ENCODE measurements at places on chromosomes 7 and 10.

DNA sequence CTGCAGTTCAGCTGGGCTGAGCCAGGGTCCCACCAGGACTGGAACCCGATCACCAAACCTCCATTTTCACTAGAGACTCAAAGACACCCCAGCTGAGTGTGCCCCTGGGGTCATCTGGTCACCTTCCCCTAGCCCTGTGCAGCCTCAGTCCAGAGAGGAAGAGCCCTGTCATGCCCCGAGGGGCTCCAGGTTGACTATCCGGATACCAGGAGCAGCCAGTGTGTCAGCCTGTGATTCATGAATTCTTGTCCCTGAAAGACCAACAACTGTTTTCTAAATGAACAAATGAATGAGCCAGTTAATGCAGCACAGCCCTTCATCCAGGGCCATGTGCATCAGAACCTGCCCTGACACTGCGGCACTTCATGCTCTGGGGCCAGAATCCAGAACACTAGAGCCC, 201.9 kb upstream of the TCERG1L start:
- no peaks in the 10 kb centered on the region for H3K4me1 ChIP-seq
- H3K4me3 ChIP-seq = no peak overlapping the region
- no peaks in the 10 kb centered on the region for H3K27me3 ChIP-seq
- no peak for DNase-seq
- H3K36me3 ChIP-seq = no peaks in the 10 kb centered on the region
- H3K27ac ChIP-seq = no peak overlapping the region

- DNase-seq = no peak
- no peaks in the 10 kb centered on the region for H3K4me1 ChIP-seq
- no peak overlapping the region for H3K4me3 ChIP-seq
- no peaks in the 10 kb centered on the region for H3K27me3 ChIP-seq
- peaks cover 39% of the 10 kb centered on the region for H3K36me3 ChIP-seq
Measured at GRCh38 chr7:27822245-27822644, 82.3 kb downstream of the TAX1BP1 start.

GRCh38 chr10:6136215-6137201, 47.7 kb downstream of the RBM17 start:
- no peak for DNase-seq
- H3K36me3 ChIP-seq = no peaks in the 10 kb centered on the region
- H3K4me1 ChIP-seq = peaks cover 13% of the 10 kb centered on the region
- H3K27ac ChIP-seq = no peak overlapping the region
- H3K4me3 ChIP-seq = no peak overlapping the region

- peaks cover 10% of the 10 kb centered on the region for H3K27me3 ChIP-seq
- no peak for DNase-seq
- H3K27ac ChIP-seq = no peak within 1 kb of the TSS
- H3K4me3 ChIP-seq = no peak within 1 kb of the TSS
- no peaks in the 10 kb centered on the region for H3K4me1 ChIP-seq
- H3K36me3 ChIP-seq = no peaks in the 10 kb centered on the region
Measured at GRCh38 chr10:97185326-97186058, at the start of gene SLIT1. SLIT1 (minus strand) TSS chr10:97185959; CDS start chr10:97185674, 285 bp downstream.

DNA sequence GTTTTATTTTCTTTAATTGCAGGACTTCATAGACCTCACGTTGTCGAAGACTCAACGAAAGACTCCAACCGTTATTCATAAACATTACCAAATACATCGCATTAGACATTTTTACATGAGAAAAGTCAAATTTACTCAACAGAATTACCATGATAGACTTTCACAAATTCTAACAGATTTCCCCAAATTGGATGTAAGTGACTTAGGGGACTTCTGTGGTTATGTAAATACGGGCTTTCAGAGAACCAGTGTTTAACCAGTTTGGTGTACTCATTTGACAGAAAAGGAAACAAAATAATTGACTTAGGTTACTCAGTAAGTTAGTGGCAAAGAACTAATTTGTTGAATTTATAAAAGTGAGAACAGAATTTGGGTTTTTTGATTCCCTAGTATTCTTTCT, 4.2 kb downstream of the GTPBP4 start:
- peaks cover 18% of the 10 kb centered on the region for H3K4me1 ChIP-seq
- no peak overlapping the region for H3K27ac ChIP-seq
- H3K4me3 ChIP-seq = no peak overlapping the region
- no peaks in the 10 kb centered on the region for H3K27me3 ChIP-seq
- no peak for DNase-seq

GRCh38 chr7:128037880-128038619, 6.8 kb upstream of the LRRC4 start:
- peaks cover 3% of the 10 kb centered on the region for H3K4me1 ChIP-seq
- H3K4me3 ChIP-seq = no peak overlapping the region

GRCh38 chr7:132154695-132155471, 421.4 kb downstream of the PLXNA4 start:
- no peaks in the 10 kb centered on the region for H3K27me3 ChIP-seq
- DNase-seq = no peak
- H3K4me3 ChIP-seq = no peak overlapping the region
- H3K36me3 ChIP-seq = no peaks in the 10 kb centered on the region

- no peaks in the 10 kb centered on the region for H3K27me3 ChIP-seq
- no peaks in the 10 kb centered on the region for H3K36me3 ChIP-seq
- H3K27ac ChIP-seq = no peak overlapping the region
Measured at GRCh38 chr7:134051020-134051419, 76.1 kb upstream of the LRGUK start.

- H3K4me1 ChIP-seq = no peaks in the 10 kb centered on the region
- H3K4me3 ChIP-seq = no peak overlapping the region
- H3K36me3 ChIP-seq = no peaks in the 10 kb centered on the region
Measured at GRCh38 chr7:17185690-17186070, 112.8 kb upstream of the AHR start.

DNA sequence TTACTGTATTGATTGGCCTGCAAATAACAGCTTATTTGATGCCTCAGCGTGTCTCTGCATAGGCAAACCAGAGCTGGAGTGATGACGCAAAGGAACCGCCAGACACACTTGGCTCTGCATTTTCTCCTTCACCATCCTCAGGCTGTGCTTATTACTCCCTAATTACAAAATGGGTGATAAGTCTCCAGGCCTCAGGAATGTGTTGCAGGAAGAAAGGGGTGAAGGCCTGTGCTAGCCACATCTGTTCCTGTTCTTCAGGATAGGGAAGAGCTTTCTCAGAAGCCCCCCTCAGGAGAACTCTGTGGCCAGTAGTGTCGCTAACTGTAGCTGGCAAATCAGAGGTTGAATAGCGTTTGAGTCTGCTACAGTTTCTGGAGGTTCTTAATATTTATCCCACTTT, 5.1 kb downstream of the TDRD1 start:
- H3K4me3 ChIP-seq = no peak overlapping the region
- no peak overlapping the region for H3K27ac ChIP-seq
- no peak for DNase-seq
- no peaks in the 10 kb centered on the region for H3K36me3 ChIP-seq
- H3K27me3 ChIP-seq = no peaks in the 10 kb centered on the region
- no peaks in the 10 kb centered on the region for H3K4me1 ChIP-seq

- H3K27me3 ChIP-seq = no peaks in the 10 kb centered on the region
- no peak for DNase-seq
- no peaks in the 10 kb centered on the region for H3K4me1 ChIP-seq
- no peak overlapping the region for H3K27ac ChIP-seq
Measured at GRCh38 chr10:74842301-74842954, 16.0 kb downstream of the KAT6B start.

DNA sequence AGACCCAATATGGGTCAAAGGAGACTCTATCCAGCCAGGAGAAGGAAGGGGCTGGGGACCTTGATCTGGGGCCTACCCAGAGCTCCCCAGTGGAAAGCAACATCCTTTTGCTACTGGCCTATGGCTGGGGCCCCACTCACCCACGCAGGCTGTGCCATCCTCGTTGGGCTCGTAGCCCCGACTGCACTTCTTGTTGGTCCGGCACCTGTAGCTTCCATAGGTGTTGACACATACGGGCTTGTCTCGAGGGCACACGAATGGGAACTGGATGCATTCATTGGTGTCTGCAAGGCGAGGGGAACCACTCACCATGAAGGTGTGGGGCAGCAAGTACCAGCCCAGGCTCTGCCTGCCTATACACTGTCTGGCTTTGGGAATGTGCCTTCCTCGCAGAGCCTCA, 30.5 kb downstream of the GOLGA7B start:
- H3K36me3 ChIP-seq = no peaks in the 10 kb centered on the region
- no peak overlapping the region for H3K4me3 ChIP-seq
- peaks cover 13% of the 10 kb centered on the region for H3K4me1 ChIP-seq
- H3K27me3 ChIP-seq = no peaks in the 10 kb centered on the region
- DNase-seq = no peak
- H3K27ac ChIP-seq = no peak overlapping the region

- H3K27me3 ChIP-seq = no peaks in the 10 kb centered on the region
- no peak overlapping the region for H3K27ac ChIP-seq
- no peaks in the 10 kb centered on the region for H3K36me3 ChIP-seq
- no peaks in the 10 kb centered on the region for H3K4me1 ChIP-seq
- DNase-seq = no peak
Measured at GRCh38 chr7:80629023-80629422, 9.4 kb upstream of the CD36 start.

DNA sequence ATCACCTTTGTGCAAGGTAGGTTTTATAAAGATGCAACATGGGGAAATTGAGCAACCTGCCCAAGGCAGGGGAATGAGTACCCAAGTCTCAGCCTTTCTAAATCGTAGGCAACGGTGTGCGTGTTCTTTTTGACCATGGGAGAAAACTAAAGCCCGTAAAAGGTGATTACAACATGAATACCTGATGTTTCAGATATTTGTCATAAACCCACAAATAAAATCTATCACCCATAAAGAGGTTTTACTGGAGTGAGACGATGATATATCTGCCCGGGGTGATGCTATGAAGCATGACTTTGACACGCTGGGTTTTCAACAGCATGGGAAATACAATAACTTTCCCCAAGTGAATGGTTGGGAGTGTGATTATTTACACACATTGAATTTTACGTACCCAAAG, 406.3 kb upstream of the KLF6 start:
- H3K27ac ChIP-seq = no peak overlapping the region
- H3K27me3 ChIP-seq = no peaks in the 10 kb centered on the region
- no peak for DNase-seq
- H3K36me3 ChIP-seq = no peaks in the 10 kb centered on the region
- no peak overlapping the region for H3K4me3 ChIP-seq
- H3K4me1 ChIP-seq = no peaks in the 10 kb centered on the region

- H3K36me3 ChIP-seq = no peaks in the 10 kb centered on the region
- no peak for DNase-seq
- H3K27me3 ChIP-seq = no peaks in the 10 kb centered on the region
- H3K4me3 ChIP-seq = no peak overlapping the region
Measured at GRCh38 chr7:130513447-130513846, 21.6 kb downstream of the MEST start.

DNA sequence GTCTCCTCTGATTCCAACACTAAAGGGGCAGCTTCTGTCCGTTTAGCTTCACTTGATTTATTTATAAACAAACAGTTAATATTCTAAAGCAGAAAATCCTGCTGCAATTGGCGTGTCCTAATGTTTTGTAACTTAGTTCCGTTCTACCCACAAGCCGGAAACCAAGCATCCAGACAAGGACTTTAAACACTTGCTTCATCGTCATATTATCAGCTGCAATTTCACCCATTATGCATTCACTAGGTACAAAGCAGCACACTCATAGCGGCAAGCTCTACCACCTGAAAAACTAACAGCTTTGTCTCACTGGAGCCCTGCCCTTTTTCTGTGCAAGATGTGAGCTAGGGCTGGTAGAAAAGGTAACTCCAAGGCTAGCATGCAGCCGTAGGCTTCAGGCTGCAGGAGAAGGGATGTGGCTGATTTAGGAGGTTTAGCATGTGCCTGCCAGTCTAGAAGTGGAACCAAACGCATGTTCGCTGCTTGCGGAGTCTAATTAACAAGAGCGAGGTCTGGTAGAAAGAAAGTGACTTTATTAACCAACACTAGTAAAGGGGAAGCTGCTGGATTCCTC, 43.7 kb upstream of the BPGM start:
- no peaks in the 10 kb centered on the region for H3K36me3 ChIP-seq
- no peaks in the 10 kb centered on the region for H3K4me1 ChIP-seq
- H3K4me3 ChIP-seq = no peak overlapping the region
- H3K27ac ChIP-seq = no peak overlapping the region
- no peak for DNase-seq

GRCh38 chr7:34247468-34247867, 342.1 kb downstream of the BMPER start:
- H3K36me3 ChIP-seq = no peaks in the 10 kb centered on the region
- no peak for DNase-seq
- H3K27ac ChIP-seq = no peak overlapping the region
- H3K4me3 ChIP-seq = no peak overlapping the region
- H3K27me3 ChIP-seq = no peaks in the 10 kb centered on the region

- H3K27ac ChIP-seq = no peak overlapping the region
- H3K4me3 ChIP-seq = no peak overlapping the region
- H3K4me1 ChIP-seq = no peaks in the 10 kb centered on the region
- no peak for DNase-seq
Measured at GRCh38 chr10:48504141-48504885, 100.6 kb downstream of the ARHGAP22 start.

DNA sequence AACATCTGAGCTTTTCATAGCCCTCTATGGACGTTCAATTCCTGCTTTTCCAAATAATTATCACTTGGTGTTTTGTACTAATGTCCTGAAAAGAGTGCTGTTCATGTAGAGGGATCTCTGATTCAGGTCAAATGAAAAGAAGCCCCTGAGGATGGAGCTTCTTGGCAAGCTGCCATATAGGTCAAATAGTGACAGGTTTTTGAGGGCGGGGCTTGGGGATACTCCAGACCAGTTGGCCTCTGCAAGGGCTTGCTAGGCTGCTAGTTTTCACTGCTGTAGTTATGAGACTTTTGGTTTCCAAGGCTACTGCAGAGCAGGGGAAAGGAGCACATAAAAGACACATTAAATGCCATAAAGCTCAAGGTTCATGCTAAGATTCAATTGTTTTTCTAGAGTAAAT, 257.2 kb upstream of the CACNA2D1 start:
- H3K4me1 ChIP-seq = no peaks in the 10 kb centered on the region
- H3K4me3 ChIP-seq = no peak overlapping the region
- no peak overlapping the region for H3K27ac ChIP-seq

DNA sequence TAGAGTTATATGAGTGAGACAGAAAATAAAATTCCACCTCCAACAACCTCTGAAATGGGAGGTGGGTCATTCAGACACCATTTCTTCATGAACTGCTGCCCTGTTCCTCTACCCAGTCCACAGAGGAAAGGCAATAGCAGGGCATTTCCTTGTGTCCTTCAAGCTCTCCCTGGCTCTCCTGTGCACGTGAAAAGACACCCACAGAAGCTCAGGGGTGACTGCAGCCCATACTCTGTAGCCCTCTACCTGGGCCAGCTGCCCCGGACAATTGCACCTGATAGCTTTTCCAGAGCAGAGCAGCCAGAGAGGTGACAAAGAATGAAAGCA, 10.0 kb downstream of the ST8SIA6 start:
- no peak for DNase-seq
- no peaks in the 10 kb centered on the region for H3K36me3 ChIP-seq
- H3K4me1 ChIP-seq = peaks cover 5% of the 10 kb centered on the region

All from natural killer cell (primary cell).